Stimulated activated CD8-positive, alpha-beta memory T cell treated with anti-CD3 and anti-CD28 coated beads, Interleukin-7, amount 100 ng/mL, for 4 hours (primary cell): ENCODE measurements at places on chromosomes 12 and 14.

- DNase-seq = no peak
These were observed 233.9 kb downstream of the ADGRD1 start for GRCh38 chr12:131187602-131188001.

GRCh38 chr12:95838125-95838524, 20.6 kb upstream of the SNRPF start:
- no peak for DNase-seq

DNA sequence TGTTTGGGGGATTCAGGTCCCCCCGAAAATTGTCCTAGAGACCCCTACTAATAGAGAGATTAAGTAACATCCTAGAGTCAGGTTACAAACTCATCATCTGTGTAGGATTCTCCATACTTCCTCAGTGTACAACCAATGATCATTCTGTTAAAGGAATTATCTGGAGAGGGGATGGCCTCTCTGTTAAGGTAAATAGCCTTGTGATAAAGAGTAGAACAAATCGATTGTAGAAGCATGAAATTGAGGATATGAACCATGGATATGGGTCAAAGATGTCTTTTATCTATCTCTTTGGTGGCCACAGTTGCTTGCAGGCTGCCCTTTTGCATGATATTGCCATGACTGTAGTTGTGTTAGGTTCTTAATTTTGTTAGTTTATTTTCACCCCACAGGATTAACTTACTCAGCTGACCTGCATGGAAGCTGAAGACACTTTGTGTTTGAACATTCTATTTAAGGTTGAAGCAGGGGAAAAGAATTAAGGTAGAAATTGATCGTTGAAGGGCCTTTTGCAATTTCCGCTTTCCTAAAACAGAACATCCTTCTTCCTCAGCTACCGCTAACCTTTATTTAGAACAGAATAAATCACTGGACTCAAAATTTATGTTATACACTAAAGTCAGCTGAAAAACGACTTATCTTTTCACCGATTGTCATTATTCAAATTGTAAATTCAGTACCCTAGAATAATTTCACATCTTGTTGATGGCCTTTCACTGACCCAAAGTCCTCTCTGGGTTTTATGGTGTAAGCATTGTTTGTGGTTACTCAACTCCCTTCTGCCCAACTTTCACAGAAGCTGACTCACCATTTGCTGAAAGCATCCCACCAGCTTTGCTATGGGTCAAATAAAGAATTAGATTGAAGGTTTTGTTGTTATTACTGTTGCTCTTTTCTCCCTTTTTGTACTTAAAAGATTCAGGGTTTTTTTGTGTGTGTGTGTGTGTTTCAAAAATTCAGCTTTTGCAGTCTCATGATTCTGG, 52.3 kb downstream of the IRAK3 start:
- no peak for DNase-seq

GRCh38 chr12:2372178-2372577, 319.4 kb downstream of the CACNA1C start:
- no peak for DNase-seq

- DNase-seq = no peak
These were observed 367.3 kb upstream of the KITLG start for GRCh38 chr12:88947486-88948043.

DNA sequence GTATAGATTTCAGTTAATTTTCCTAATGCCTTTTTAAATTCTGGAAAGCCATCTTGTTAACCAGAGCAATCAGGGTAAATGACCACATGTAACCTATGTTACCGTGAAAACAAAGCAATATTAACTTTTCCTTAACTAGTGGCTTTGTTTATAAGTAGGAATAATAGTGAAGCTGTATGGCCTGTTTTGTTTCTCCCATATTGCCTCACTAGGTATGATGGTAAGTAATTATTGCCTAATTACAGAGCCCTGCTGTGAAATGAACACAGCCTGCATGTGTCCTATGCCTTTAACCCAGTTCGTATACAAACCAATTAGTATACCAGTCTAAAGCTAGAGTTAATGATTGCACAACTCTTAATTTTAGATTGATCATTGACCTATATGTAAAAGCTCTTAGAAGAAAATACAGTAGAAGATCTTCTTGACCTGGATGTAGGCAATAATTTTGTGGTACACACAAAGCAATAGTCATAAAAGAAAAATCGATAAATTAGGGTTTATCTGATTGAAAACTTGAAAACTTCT, 249.9 kb downstream of the CCDC91 start:
- DNase-seq = no peak

GRCh38 chr14:55062517-55063351, 11.3 kb downstream of the MAPK1IP1L start:
- no peak for DNase-seq

- no peak for DNase-seq
These were observed 29.7 kb downstream of the ZFP36L1 start for GRCh38 chr14:68762953-68763764.

- DNase-seq = no peak
These were observed 21.2 kb downstream of the DEGS2 start for GRCh38 chr14:100138082-100138787.

GRCh38 chr12:52364901-52365489, 2.3 kb downstream of the KRT85 start:
- DNase-seq = no peak

GRCh38 chr14:23464700-23465099, 4.8 kb upstream of the NGDN start:
- DNase-seq = no peak

DNA sequence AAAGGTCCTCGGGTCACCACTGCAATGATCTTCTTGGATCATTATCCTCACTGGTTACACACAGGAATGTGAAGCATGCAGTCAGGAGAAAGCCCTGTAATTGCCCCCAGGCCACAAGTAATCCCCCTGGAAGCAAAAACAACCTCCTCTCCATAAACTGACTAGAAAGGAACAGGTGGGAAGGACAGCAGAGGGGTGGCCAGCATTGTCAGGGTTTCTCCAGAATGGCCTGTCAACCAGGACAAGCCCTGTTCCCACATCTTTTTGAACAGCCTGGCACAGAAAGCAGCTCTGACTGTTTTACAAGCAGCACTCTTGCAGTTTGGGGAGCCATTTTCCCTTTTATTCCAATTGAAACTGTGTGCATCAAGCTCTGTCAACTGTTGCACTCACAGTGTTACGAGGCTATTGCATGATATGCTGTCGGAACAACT, 36.1 kb downstream of the TMCC3 start:
- no peak for DNase-seq

- DNase-seq = no peak
These were observed 439.8 kb downstream of the MDGA2 start for GRCh38 chr14:47235619-47236018.
